ENCODE measurements at places on chromosomes 12 and 14.

GRCh38 chr14:74407801-74408154 is 18.2 kb downstream of the SYNDIG1L start:
- DNase-seq = no peak

- DNase-seq = no peak
These were observed 147.6 kb downstream of the FOXN3 start for GRCh38 chr14:89269404-89269803.

DNA sequence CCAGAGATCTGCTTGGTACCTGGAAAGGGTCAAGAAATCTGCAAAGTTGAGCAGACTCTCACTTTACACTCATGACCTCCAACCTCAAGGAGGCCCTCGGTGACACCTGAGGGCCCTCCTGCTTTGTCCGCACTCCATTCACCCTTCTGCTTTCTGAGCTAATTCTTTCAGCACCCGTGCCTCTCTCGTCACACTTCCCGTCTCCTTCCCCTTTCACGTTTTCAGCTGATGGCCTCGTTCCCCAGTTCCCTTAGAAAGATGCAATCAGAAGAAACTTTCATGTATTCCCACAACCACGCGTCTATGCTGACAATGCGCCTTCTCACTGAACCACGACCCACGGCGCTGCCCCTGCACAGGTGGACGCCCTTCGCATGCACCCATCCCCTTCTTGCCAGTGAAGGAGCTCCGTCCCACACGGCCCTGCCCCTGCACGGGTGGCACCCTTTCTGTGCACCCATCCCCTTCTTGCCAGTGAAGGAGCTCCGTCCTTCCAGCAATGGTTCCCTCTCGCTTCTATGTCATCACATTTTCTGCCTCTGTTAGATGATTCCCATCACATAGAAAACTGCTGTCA is 340.1 kb upstream of the FKBP4 start:
- no peak for DNase-seq

DNA sequence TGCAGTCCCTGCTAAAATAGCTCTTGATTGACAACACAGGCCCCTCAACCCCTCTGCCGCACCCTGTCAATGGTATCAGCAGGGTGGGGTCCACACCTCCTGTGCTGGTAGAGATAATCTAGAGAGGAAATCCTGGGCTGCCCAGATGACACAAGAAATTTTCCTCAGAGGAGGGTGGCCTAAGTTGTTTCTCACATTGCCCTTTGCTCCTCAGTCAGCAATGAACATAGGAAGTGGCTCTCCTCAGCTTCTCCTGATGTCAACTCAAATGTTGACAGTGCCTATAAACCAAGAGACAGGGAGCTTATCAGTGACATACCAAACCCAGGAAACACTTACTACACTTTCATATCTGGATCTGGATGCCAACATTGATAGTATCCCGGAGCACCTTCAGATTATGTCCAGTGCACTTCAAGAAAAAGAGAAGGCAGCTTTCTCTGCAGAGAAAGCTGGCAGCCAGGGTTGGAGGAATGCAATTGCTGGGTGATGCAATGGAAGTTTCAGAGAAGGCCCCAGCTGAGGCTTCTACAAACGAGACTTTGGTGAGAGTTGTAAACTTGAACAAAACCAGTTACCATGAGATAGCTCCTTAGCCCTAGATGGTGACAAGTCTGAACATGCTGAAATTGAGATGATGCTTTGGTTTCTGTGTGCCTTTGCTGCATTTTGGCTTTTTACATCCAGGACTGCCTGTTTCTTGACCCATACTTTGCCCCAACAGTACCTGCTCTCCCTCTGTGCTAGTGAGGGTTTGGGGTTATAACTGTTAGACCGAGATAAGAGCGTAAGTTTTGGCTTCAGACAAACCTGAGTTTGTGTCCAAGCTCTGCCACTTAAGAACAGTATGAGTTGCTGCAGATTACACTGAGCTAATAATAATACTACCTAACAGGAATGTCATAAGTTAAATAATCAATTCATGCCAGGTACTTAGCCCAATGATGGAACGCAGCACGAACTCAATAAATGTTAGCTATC is 183.5 kb downstream of the NUAK1 start:
- peak; percentile 69 for DNase-seq

GRCh38 chr12:125989696-125990095 is 924.5 kb downstream of the AACS start:
- DNase-seq = no peak

GRCh38 chr12:74626397-74626796 is 88.8 kb downstream of the ATXN7L3B start:
- DNase-seq = no peak

DNA sequence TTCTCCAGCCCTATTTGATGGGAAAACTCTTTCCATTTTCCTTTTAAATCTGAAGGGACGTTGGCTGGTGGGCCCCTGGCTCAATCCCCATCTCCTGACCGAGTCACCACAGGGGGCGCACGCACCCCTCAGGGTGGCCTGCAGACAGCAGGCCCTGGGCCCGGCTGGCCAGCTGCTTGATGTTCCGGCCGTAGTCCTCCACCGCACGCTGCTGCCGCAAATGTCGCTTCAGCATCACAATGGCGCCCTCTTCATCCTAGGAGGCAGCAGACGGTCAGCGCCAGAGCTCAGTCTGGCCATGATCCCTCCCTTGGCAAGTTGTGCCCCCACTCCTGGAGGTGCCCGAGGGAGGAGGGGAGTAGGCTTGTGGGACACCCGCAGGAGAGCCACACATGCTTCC is 70.0 kb downstream of the PLEKHG3 start:
- DNase-seq = no peak

DNA sequence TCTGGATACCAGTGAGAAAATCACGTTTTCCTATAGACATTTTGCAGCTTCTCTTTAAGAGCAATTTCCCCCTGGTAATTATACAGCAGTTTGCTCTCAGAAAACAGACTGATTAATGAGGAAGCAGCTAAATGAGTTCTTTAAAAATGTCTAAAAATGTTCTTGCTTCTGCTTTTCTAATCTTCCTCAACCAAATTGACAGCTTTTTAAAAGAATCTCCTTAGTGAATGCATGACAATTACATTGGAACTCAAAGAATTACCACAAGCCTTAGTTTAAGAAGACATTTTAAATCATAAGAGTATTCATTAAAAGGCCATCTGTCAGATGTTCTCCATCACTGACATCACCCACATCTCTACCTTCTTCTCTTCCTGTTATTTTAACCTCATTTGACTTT is 135.8 kb upstream of the PLXNC1 start:
- no peak for DNase-seq

GRCh38 chr12:49219417-49220026 is 30.6 kb upstream of the TUBA1A start:
- no peak for DNase-seq

GRCh38 chr14:104108570-104109541 is 23.4 kb downstream of the ASPG start:
- no peak for DNase-seq

DNA sequence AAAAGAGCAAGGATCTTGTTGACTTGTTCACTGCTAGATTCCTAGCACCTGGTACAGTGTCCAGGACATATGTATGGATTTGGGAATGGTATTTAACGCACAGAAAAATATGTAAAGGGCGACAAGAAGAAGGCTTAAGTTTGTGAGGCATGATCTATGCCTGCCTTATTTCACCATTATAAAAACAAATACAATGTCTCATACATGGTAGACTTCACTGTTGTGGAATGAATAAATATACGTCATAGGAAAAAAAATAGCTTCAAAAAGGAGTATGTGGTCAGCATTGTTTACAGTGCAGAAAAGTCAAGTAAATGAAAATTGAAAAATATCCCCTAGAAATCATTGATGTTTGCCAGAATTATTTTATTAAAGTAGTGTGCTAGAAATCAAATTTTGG is 30.0 kb downstream of the HCFC2 start:
- no peak for DNase-seq

DNA sequence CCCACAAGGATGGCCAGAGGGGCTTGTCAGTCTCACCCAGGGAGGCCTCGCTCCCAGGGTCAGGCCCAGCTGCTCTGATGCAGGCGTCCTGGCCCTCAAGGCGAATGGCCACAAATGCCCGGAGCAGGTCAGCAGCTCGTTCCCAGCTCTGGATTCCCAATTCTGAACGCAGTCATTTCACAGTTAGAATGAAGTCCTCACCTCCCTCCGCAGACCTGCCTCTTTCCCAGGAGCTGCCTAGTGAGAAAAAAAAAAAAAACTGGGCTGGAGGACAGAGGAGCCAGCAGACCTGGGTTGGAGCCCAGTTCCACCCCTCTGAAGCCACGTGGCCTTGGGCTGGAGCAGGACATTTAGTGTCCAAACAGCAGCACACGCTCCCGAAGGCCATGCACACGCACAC is 62.2 kb upstream of the DIO3 start:
- DNase-seq = no peak

GRCh38 chr14:22896760-22897159 is 13.7 kb downstream of the REM2 start:
- no peak for DNase-seq

DNA sequence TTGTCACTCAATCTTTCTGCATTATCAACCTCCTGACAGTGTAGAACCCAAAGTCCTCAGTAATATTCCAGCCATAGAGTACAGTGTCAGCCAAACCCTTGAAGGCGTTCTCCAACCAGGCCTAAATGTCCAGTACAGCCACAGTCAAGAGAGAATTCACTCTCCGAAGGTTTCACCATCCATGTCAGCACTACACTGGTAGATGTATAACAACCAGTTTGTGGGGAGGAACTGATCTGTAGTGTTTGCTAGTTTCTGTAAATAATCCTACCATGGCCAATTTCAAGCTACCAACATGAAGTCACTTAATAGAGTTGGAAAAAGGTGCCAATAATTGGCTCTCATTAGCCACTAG is 456 bp upstream of the MDP1 start:
- DNase-seq = no peak

DNA sequence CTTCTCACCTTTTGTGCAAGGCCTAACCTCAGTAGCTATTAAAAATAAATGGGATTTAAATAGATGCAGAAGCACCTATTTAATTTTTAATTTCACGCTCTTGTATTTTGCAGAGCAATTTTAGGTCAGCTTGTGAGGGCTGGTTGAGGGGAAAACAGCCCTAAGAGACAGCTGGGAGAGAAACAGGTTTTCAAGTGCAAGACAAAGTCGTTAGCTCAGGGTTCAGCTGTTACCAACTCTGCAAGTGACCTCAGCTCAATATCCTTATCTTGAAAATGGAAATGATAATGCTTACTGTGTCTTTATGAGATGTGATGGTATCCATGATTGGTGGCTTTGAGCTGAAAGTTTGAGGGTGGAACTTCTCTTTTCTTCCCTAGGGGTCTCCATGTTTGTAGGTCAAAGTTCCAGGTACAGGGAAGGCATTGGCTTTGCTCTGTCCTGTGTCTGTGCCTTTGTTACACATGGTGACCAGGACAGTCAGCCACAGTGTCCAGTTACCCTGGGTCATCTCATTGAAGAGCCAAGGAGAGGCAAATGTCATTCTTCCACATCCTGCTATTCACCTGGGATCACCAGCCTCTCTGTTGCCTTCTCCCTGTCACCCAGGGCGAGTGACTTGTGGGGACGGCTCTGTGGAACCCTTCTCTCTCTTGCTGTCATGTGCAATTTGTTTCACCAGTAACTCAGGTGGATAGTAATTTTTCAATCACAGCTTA is 100.3 kb downstream of the SAMD4A start:
- no peak for DNase-seq

GRCh38 chr14:78836777-78837176 is 666.6 kb downstream of the NRXN3 start:
- DNase-seq = peak; percentile 60

- no peak for DNase-seq
These were observed 176.3 kb downstream of the KSR2 start for GRCh38 chr12:117792471-117792870.
